Dermis blood vessel endothelial cell (primary cell): ENCODE measurements at places on chromosomes 2 and 18.

GRCh38 chr2:98463081-98463481 is 18.4 kb downstream of the INPP4A start:
- no peak for DNase-seq

- DNase-seq, result peak; percentile 65
These were observed 69.5 kb upstream of the PSMD14 start for GRCh38 chr2:161238560-161239325.

GRCh38 chr2:152094014-152094413 is 4.8 kb downstream of the CACNB4 start:
- DNase-seq, result no peak

DNA sequence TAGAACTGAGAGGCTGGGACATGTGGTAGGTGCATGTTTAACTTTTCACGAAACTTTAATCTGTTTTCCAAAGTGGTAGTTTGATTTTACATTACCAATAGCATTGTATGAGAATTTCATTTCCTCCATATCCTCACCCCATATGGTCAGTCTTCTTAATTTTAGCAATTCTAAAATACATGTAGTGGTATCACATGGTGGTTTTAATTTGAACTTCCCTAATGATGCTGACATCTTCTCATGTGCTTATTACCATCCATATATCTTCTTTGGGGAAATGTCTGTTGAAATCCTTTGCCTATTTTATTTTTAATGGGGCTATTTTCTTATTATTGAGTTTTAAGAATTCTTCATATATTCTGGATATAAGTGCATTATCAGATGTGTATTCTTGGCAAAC is 89.3 kb downstream of the BCL2L11 start:
- DNase-seq, result no peak

DNA sequence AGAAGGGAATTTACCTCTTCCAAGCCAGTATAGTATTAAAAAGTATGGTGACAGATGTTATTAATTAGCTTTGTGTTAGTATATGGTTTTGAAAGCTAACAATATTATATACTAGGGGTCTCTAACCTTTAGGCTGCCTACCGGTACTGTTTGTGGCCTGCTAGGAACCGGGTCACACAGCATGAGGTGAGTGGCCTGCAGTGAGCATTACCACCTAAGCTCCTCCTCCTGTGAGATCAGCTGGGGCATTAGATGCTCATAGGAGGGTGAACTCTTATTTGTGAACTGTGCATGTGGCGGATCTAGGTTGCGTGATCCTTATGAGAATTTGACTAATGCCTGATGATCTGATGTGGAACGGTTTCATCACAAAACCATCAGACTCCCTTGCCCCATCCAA is 583.4 kb upstream of the CDH2 start:
- DNase-seq, result no peak
